ENCODE measurements at places on chromosomes 6 and 20.
A peak's percentile ranks its signal among the peaks of the same experiment; 100 is the strongest.

DNA sequence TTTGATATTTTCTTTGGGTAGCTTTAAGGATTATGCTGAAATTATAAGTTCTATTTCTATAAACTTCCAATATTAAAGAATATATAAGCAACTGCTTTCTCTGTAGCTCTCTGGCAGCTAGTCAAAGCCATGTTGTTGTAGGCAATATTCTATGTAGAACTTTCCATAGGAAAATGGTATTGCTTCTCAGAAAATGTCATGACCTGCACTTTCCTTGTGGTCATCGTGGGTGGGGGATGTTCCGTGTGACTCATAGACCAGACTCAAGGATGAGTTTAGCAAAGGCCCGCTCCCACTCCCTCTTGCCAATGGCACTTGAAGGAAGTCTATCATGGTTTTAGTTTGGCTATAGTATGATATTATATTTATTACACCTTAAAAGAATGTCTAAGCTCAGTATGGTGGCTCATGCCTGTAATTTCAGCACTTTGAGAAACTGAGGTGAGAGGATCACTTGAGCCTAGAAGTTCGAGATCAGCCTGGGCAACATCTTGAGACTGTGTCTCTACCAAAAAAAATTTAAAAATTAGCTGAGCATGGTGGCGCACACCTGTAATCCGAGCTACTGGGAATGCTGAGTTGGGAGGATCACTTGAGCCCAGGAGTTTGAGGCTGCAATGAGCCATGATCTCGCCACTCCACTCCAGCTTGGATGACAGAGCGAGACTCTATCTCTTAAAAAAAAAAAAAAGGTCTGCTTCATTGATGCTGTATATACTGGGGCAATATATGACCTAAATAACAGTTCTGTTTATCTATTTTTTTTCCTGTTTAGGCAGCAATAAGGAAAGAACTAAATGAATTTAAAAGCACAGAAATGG lies 36.6 kb upstream of the LTV1 start:
- no peak for DNase-seq

DNA sequence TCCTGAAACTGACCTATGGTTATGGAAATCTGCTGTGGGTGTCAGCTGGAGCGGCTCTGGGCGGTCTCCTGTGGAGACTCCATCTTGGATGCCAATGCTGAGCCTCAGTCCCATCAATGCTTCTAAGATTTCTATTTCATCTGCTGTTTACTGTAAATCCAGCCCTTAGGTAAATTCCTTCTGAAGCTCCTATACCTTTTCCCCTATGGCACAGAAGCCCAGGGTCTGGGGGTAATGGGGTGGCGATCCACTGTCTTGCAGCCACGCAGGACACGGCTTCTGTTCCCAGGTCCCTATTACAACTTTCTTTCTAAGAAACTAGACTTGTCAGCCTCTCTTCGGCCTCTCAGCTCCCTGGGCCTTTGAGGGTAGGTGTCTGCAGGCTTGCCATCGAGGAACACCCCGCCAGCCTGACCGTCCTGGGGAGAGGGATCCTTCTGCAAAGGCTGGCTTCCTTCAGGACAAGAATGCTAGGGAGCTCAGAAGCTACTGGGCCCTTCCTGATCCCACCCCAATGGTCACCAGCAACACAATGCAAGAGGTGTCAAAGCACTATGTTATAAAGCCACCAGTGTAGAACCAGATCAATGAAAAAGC lies 6.4 kb downstream of the CST3 start:
- no peak for DNase-seq

DNA sequence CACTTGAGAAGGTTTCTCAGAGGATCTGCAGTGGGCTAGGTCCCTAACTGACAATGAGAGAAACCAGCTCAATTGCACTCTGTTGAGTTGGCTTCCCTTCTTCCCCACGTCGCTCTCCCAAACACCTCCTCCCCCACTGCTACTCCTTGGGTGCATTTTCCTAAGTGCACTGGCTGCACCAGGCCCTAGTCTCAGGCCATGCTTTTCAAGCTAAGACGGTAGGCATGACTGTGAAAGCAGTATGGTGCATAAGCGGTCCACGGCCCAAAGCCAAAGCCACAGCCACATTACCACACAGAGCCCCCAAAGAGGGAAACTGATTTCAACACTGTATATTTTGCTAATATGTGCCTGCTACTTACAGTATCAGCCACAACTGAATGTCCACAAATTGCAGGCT lies 62.1 kb upstream of the RBM24 start:
- DNase-seq: peak; percentile 43

DNA sequence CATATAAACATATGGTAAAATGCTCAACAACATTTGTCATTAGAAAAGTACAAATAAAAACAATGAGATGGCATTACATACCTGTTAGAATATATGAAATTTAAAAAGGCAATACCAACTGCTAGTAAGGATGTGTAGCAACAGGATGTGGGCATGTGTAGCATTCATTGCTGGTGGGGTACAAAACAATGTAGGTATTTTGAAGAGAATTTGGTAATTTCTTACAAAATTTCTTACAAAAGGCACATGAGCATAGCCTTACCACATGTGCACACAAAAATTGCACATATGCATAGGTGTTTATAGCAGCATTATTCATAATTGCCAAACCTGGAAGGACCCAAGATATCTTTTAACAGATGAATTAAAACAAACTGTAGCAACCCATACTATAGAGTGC lies 1355.1 kb upstream of the CITED2 start:
- DNase-seq: no peak

- no peak for DNase-seq
Measured at GRCh38 chr6:160070427-160070826, 51.2 kb upstream of the SLC22A1 start.

DNA sequence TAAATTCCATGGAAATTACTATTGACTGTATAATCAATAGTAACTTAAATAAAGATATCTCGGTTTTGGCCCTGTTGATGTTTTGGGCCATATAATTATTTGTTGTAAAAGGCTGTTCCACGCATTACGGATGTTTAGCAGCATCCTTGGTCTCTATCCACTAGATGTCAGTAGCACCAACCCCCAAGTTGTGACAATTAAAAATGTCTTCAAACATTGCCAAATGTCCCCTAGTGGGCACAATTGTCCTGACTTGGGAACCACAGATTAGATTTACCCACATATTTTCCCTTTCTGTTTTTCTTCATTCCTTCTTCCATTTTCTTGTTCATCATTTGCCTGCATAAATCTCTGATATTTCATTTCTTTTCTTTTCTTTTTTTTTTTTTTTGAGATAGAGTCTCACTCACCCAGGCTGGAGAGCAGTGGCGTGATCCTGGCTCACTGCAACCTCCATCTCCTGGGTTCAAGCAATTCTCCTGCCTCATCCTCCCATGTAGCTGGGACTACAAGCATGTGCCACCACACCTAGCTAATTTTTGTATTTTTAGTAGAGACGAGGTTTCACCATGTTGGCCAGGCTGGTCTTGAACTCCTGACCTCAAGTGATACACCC lies 13.6 kb upstream of the WFDC8 start:
- DNase-seq: peak; percentile 12

GRCh38 chr6:131894493-131895424 lies 56.4 kb downstream of the CCN2 start:
- DNase-seq: no peak

GRCh38 chr6:150800674-150801314 lies 64.7 kb upstream of the MTHFD1L start:
- peak; percentile 73 for DNase-seq

- DNase-seq: no peak
Measured at GRCh38 chr20:6212903-6213302, 90.1 kb upstream of the FERMT1 start.

- DNase-seq: no peak
Measured at GRCh38 chr6:14310960-14311359, 193.4 kb downstream of the CD83 start.

GRCh38 chr6:137241481-137242038 lies 22.4 kb upstream of the IFNGR1 start:
- no peak for DNase-seq

DNA sequence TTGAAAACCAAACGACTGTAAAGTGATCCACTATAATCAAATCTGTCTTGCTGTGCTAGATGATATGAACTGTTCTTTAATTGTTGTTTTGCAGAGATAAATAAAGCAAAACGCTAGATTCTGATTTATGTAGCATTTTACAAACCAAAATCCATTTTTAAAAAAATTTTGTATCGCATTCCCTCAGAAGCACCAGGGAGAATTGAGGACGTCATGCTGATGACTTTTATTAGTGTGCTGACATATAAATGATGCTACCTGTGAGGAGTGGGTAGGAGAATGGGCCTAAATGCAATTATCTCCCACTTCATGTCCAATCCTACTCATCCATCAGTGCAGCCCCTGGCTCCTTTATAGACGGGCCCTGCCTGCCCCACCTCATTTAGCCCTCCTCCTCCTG lies 282.4 kb downstream of the PACRG start:
- no peak for DNase-seq

DNA sequence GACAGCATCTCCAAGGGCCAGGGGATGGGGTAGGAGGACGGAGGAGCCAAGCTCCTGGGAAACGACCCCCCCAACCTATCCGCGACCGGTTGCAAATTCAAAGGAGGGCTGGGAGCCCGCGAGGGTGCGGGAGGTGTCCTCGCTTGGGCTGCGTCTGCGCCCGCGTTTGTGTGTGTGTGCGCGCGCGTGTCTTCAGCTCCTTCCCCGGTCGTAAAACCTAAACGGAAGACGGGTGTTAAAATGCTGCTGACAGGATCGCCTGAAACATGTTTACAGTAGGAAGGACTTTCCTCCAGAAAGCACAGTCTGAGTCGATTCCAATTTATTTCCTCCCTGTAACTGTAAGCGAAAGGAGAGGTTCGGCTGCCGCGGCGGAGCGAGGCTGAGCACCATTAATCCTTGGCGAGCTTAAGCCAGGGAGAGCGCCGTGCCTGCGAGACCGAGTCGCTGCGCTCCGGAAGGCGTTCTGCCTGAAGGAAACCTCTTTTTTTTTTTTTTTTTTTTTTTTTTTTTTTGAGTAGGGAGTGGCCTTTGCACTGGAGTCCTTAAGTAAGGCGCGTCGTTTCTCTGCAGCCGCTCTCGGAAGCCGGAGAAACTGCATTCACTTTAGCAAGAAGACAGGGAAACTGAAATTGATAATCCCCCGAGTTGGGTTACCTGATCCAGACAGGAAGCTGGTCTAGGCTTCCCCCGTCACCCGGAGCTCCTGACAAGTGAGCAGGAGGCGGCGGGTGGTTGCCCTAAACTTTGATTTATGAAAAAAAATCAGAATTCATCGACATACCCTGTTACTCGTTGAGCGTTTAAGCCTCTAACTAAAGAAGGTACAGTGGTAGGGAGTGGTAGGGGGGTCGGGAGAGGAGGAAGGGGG lies 4.8 kb upstream of the SOX4 start:
- peak; percentile 93 for DNase-seq

DNA sequence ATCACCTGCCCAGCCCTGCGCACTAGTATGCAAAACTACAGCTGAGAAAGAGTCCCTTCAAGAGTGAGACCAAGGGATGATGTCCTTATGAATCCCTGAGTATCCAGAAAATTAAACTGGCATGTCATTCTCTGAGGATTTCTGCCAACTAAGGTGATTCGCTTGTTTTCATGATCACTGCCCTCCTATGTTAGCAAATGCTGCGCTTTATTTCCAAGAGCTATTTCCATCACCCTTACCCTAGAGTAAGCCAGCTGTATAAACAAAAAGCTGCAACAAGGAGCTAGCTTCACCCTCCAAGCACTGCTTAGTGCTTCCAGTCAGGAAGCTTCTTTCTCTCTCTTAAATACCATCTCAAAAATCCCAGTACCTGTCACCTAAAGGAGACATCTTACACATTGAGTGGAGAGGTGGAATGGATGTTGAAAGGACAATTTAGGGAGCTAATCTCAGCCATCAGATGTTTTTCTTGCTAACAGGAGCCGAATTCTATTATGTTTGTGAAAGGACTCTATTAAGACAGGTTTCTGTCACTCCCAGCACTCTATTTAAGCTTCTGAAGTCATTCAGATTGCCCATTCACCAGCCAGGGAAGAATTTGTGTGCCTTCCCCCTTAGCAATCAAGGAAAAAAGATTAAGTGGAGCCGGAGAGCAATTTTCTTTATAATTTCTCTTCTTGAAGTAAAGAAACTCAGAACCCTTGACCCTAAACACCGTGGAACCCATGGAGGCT lies 322.2 kb downstream of the NRN1 start:
- DNase-seq: no peak

Data from lung (tissue), 17 donors.